Midbrain (tissue), 1 donor: ENCODE measurements at places on chromosomes 12 and 14.

DNA sequence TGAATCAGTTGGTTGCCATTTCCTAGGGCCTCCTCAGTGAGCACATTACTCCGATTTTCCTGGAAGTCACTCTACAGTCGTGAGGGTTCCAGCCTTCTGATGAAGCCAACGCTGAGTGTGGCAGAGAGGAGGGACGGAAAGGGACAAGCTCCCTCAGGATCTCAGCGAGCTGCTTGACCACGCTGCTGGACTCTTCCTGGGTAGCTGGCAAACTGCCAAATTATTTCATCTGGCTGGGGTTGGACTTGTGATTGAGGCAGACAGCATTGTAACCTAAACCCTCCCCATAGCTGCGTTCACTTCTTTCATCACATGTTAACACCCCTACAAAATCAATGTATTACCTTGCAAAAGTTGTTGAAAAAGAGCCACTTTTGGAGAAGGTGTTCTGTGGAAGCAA lies 69.6 kb upstream of the CHST11 start:
- DNase-seq = no peak

DNA sequence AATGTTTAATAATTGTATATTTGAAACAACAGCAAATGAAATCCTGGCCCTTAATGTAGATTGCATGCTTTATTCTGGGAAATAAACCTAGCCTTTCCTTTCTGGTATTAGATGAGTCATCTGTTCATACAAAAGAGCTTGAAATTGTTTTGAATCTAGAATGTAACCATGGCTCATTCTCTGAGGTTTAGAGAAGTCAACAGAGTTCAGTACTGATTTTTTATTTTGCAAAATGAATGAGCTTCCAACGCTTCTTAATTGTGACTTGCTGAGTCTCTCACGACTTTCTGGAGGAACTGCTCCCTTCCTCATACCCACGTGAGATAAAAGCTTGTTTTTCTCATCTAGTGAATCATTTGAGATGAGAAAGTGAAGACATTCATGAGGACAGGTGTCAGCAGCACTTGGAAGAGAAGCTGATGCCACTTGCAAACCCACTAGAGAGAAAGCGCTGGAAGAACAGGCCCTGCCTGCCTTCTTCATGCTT lies 509.6 kb downstream of the VRK1 start:
- no peak for DNase-seq

- DNase-seq = no peak
These were observed 105.1 kb downstream of the GXYLT1 start for GRCh38 chr12:42039577-42039976.

DNA sequence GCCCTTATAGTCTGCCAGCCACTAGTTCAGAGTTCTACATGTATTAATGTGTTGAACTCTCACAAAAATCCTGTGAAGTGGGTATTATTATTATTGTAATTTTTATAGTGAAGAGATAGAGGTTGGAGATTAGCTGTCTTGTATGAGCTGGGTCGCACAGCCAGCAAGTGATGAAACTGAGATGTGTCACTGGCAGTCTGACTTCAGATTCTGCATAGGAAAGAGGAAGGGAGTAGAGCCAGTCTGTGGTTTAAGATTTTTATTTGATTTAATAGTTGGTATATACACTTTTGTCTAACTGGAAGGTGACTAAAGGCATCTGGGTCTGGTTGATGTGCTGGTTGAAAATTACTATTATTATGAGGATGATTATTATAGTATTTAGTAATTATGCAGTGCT lies 5.8 kb upstream of the FRS2 start:
- DNase-seq = no peak

DNA sequence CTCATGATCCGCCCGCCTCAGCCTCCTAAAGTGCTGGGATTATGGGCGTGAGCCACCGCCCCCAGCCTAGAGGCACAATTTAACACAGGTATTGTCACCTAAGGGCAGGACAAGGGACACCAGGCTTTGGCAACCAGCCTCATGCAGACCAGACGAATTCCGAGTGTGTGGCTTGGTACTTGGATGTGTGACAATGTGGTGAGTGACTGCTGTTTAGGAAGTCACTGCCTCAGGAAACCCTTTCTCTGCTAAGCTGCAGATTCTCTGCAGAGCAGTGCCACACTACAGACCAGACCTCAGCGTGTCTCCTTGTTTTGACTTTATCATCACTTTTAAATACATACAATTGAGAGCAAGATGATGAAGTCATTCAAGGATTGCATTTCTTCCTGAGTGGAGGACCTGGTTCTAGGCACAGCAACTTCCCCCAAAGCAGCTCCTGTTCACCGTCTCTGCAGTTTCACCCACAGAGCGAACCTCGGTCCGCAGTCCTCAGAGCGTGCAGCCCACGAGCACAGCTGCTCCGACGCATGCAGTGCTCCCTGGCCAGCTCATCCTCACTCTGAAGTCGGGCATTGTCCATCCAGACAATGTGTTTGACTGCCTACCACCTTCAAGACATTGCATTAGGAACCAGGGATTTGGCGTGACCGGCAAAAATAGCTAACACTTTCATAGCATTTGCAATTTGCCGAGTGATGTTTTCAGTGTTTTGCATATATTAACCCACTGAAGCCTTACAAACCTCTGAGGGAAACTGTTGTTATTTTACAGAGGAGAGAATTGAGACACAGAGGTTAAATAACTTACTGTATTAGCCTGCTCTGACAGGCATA lies 235.2 kb downstream of the CHST11 start:
- no peak for DNase-seq

DNA sequence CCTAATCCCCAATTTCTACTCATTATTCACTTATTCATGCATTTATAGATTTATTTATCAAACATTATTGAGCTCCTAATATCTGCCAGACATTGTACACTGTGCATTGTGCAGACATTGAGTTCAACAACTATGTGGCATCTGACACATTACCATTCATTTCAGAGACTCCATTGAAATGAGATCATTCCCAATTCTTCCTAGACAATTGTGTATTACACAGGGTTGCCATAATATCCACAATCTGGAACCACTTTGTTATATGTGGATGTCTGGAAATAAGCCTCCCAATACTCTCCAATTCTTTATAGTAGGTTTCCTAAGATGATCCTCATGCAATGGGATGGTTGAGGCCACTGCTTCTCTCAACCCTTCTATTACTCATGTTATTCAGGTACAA lies 165.0 kb downstream of the OTOGL start:
- no peak for DNase-seq

DNA sequence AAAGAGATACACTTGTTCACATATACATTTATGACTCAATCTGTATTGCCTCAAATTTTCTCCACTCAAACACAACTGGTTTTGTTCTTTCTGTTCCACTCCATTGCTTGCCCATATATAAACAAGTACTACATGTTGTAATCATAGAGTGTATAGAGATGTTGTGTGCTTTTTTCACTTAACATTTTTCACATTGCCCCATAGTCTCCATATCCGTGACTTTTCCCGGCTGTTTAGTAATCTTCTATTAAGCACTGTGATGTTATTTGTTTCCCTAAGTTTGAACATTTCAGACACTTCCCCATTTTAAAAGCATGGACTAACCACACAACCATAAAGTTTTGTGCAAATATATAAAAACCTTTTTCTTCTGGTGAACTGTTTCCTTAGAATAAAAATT lies 45.5 kb upstream of the PTPRR start:
- DNase-seq = no peak

GRCh38 chr12:26651566-26652188 lies 181.3 kb downstream of the ITPR2 start:
- peak; percentile 81 for DNase-seq

GRCh38 chr12:93895089-93895445 lies 217.9 kb downstream of the CRADD start:
- DNase-seq = no peak

DNA sequence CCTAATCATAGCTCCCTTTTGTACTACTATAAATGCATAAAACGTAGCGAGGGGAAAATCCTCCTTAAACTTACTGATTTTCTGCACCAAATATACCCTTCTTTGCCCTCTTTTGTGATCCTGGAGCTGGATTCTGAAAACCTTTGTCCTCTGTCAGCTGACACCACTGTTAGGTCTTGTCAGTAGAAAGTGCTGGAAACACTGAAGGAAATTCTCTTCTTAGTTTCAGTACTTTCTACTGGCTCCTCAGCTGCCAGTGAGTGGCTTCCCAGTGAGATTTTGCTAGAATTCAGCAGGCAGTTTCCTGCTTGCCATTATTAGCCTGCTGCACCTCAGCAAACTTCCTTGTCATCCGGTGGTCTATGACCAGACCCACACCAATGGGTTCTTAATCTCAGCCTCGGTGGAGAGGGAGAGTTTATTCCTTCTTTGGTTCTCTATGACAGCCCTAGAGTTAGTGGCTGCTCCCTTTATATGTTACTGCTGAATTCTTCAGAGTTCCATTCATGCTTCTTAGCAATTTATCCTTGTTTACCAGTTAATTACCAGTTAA lies 476.2 kb downstream of the FSCB start:
- no peak for DNase-seq

- DNase-seq = no peak
These were observed 144.0 kb downstream of the ADAMTS20 start for GRCh38 chr12:43407816-43408645.

DNA sequence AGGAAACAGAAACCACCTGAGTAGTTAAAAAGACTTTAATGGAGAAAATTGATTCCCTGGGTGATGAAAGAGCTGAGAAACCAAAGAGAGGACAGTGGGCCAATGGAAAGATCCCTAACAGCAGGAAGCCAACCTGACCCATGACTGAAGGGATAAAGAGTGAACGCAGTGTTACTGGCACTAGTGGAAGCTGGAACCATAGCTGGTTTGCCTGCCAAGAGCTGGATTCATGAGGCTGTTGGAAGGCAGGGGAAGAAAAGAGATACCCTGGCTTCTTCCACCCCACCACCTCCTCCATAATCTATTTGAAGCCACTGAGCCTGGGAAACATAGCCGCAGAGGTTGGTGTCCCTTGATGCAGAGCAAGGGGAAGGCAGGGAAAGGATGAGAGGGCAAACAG lies 125.5 kb upstream of the PRKD1 start:
- DNase-seq = peak; percentile 17

GRCh38 chr12:27009881-27010301 lies 4.3 kb downstream of the TM7SF3 start:
- DNase-seq = no peak

GRCh38 chr12:120376416-120376815 lies 7.5 kb upstream of the MSI1 start:
- no peak for DNase-seq

GRCh38 chr12:67436230-67436629 lies 167.1 kb downstream of the CAND1 start:
- DNase-seq = no peak
